ENCODE measurements at places on chromosomes 2 and 18.

DNA sequence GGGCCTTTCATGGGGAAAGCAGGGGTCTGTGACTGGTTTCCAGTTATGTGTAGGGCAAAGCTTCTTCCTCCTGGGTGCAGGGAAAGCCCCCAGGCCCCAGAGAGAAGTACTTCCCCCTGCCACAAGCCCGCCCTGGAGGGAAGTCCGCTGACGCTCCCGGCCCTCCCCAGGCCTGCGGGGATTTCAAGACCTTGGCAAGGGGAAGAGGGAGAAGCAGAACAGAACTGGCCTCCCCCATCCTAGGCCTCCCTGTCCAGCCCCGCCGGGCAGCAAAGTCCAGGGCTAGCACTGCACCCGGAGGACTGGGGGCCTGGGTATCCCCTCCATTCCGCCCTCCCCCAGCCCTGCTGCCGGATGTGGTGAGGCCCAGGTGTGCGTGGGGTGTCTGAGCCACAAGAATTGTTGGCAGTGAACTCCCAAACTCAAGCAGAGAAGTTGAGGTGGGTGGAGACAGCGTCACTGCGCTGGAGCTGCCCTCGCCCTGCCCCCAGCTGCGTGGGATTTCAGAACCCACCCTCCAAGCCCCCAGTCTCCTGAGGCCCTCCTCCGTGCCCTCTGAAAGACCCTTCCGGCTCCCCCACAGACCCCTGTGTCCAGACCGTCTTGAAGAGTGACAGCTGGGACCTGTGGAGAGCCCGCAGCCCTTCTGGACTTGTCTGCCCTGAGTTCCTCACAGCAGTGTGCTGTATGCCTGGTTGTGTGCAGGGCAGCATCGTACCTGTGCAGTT, 1.1 kb upstream of the DUSP2 start:
- ATAC-seq, result peak; percentile 55

DNA sequence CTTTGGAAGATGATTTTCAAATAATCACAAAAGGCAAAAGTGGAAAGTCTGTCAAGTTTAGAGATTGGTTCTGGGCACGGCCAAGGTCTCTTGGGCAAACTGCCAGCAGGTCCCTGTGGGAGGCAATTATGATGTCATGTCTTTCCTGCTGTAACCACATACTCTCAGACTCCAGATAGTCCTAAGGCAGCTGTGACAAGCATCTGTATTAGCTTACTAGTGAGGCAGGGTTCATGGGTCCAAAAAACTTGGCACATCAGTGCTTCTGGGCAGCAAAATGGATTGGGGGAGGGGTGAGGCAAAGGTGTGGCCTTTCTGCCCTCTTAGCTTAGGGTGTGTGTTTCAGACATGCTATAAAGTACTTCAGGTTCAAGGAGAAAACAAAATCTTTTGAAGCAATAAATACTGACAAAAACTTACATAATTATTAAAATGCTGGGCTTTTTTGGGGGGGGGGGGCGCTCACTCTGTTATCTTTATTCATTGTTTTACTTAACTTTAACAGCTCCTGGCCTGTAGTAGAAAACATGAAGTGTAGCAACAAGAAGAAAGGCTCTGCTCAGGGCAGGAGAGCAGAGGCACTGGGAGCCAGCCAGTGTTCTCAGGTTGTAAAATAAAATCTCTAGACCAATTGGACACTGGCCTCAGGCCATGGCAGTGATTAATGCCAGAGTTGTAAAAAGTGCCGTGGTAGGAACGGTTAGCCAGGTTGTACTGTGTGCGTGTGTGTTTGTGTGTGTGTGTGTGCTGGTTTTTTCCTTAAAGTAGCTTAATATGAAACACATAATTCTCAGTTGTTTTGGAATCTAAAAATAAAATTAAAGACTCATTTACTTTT, 14.3 kb upstream of the TANC1 start:
- peak; percentile 89 for ATAC-seq

DNA sequence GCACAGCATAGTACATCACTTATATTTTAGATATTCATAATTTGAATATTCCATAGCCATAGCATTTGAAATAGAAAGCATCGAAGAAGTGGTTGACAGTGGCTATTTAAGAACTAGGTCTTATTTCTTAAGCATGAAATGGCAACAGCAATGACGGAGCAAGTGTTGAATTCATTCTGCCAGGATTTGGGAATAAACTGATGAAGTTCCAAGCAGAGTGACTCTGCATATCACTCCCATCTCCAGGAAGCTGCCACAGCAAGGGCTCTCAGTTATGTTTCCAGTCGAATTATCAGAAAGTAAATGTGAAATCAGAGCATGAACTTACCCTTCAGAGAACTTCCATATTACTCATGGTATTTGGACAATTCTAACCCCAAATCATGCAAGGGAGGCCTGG, 208.1 kb downstream of the IKZF2 start:
- no peak for ATAC-seq

DNA sequence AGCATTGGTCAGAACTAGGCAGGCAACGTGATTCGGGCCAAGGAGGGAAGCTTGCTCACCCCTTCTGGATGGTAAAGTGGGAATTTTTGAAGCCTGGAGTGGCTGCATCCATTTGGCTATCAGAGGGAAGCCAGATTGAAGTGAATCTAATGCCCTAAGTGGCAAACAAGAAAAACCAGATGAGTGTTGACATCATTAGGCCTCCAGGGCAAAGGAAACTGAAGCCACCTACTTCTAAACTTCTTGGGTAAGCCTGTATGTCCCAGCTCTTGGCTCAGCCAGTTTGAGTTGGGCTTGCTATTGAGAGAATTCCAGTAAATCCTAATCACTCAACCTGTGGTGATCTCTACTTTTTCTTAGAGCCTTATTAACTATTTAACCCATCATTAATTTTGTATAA, 20.9 kb downstream of the SOX11 start:
- no peak for ATAC-seq

GRCh38 chr2:74999468-74999867, 41.0 kb downstream of the POLE4 start:
- no peak for ATAC-seq

DNA sequence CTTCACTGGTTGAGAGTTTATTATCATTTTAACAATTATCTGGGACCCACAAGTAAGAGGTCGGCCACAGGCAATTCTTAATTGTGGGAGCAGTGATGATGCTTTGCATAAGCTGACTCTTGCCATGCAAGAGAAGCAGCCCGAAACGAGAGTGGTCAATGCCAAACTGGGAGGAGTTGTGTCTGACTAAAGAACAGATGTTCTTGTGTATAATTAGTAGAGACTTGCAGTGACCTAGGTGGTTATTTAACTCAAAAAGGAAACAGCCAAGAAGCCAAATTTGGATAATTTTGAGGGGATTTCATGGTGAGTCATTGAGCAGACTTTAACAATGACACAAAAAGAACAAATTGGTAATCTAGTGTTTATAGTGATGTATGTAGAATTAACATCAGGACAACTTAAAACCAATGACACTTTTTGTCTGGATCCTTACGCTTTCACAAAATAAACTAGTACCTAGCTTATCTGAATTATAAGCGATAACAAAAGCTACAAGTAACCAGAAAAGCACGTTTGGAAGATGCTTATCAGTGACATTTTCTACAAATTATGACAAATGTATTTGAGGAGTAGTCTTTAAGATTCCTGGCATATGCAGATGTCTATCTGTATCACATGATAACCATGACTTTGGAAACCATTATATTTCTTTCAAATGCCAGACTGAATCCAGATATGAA, 184.7 kb upstream of the DLGAP1 start:
- ATAC-seq, result no peak

- ATAC-seq, result peak; percentile 81
These were observed 18.2 kb upstream of the RESP18 start for GRCh38 chr2:219350710-219351221.

GRCh38 chr2:37880551-37880950, 44.5 kb upstream of the RMDN2 start:
- ATAC-seq, result no peak

GRCh38 chr18:77132369-77133050, at the start of gene MBP:
Gene MBP (minus strand): TSS chr18:77132783. CDS start chr18:77105261, 27,522 bp downstream.
- no peak for ATAC-seq

GRCh38 chr2:101823347-101823791, 125.9 kb downstream of the MAP4K4 start:
- ATAC-seq, result peak; percentile 11

- ATAC-seq, result no peak
These were observed 11.0 kb downstream of the SDC1 start for GRCh38 chr2:20213651-20214565.

DNA sequence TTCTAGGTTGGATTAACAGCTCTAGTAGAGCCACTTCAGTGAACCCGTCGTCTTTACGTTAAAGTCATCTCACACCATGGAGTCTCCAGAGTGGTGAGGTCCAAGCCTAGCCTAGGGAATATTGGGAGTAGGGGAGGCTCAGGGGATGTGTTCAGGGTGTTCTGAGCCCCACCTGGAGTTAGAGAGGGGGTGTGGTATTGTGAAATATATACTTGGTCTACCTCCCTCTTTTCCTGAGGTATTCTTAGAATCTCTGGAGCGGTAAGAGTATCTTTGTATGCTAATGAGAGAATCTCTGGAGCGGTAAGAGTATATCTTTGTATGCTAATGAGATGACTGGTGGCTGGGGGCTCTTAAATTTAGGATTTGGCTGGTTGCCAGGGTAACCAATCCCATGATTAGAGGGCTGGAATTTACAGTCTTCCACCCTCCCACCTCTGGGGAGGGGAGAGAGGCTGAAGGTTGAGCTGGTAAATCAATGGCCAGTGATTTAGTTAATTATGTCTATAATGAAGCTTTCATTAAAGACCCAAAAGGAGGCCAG, 69.5 kb downstream of the INPP4A start:
- ATAC-seq, result no peak

DNA sequence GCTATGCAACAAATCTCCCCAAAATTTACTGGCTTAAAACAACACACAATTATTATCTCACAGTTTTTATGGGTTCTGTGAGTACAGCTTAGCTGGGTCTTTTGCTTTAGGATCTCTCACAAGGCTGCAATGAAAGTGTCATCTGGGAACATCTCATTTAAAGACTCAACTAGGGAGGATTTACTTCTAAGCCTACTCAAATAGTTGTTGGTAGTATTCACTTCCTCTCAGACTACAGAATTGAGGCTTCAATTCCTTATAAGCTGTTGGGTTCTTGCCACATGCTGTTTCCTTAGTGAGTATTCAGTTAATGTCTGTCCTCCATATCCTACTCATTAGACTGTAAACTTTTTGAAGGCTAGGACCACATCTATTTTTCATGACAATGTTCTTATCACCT, 72.3 kb downstream of the MDH1 start:
- ATAC-seq, result no peak

GRCh38 chr2:136060416-136060815, 57.5 kb downstream of the CXCR4 start:
- no peak for ATAC-seq

- no peak for ATAC-seq
These were observed 12.7 kb downstream of the KCTD1 start for GRCh38 chr18:26535630-26536029.

- no peak for ATAC-seq
These were observed 98.0 kb downstream of the CCDC138 start for GRCh38 chr2:108884619-108885018.

DNA sequence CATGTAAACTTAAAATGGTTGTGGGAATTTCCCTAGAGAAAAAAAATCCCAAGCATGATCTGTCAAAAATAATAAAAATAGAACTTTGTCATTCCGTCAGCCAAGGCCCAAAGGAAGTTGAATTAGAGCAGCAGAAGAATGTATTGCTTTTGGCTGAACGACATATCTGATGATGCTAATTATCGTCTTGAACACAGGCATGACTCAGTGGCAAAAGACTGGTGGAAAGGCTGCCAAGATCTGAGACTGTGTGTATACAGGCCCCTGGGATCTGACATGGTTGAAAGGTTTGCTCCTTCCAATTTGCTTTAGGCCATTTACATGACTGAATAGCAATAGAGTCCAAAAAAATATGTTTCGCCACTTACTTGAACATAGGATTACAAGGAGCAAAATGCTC, 1057.1 kb upstream of the CRIM1 start:
- ATAC-seq, result no peak

- ATAC-seq, result no peak
These were observed 17.7 kb upstream of the RESP18 start for GRCh38 chr2:219350215-219350614.

DNA sequence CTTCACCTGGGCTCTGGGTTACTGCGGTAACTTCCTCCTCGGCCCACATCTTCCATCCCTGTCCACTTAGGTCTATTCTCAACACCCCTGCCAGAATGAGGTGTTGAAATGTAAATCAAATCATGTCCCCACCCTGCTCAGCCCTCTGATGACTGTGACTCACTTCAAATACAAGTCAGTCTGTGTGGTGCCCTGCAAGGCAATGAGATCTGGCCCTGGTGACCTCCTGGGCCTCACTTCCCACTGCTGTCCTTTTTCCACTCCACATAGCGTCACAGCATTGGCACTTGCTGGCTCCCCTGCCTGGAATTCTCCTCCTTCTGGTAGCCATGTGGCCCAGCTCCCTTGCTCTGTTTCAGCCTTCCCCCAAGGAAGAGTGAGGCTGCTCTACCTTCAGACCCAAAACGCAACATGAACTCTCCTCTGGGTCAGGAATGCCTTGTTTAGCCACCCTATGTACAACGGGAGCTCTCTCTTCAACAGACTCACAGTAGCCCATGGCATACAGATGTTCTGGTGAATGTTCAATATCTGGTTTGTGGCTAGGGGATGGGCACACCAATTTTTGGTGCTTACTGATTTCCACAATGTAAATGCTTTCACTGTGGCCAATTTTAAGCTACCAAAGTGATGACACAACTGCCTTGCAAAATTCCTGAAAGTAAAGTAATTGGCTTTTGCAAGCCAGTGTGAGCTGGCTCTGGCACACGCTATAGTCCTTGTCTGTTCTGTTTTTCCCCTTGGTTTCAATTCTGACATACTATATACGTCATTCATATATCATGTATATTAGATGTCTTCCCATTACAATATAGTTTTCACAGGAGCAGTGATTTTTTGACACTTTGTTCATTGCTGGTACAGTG, 550.3 kb upstream of the HS6ST1 start:
- ATAC-seq, result no peak

DNA sequence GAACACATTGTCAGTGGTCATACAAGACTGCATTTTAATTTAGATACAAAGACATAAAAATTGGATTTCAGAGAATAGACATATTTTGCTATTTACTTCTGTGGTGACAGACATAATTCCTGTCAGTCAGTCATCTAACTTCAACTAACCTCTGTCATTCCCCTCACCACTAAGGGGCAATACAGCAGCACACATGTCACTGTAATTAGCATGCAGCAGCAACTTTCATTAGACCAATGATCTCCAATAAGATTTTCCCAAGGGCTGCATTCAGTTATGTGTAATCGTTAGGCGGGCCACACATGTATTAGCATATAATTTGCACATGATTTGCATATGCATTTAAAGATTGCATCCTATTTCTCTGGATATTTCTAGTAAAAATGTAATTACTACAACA, 624.5 kb downstream of the NR4A2 start:
- no peak for ATAC-seq

GRCh38 chr2:136783856-136784255, 18.5 kb downstream of the THSD7B start:
- ATAC-seq, result no peak

GRCh38 chr2:116490511-116491145, 1323.9 kb upstream of the DDX18 start:
- no peak for ATAC-seq

GRCh38 chr2:42859006-42859552, 66.7 kb upstream of the HAAO start:
- ATAC-seq, result peak; percentile 71

GRCh38 chr18:41406834-41407233, 548.2 kb upstream of the PIK3C3 start:
- ATAC-seq, result no peak

All from SK-N-SH treated with all-trans-retinoic acid at 6 μM for 48 hours (cell line).